Endodermal cell (in vitro differentiated cells): ENCODE measurements at places on chromosomes 12 and 14. TPM values are rescaled to one million over a fixed set of nuclear protein-coding genes. Genes with fewer than 3 reads are reported as not detected.

The PLCZ1 gene
- not detected in 3 replicates for total RNA-seq

The DBX2 gene
- not detected in 2 replicates for total RNA-seq

The RBM23 gene
- total RNA-seq, result 31.4 to 52.0 TPM (median 49.6 TPM) in 3 replicates

The MSI1 gene
- 104 and 105 TPM in 2 replicates for total RNA-seq

The KDM5A gene
- 59.9 to 76.7 TPM (median 66.6 TPM) in 3 replicates for total RNA-seq

The NELL2 gene
- total RNA-seq, result 6.9 and 10.1 TPM in 2 replicates

The TMEM121 gene
- 1.4 and 1.5 TPM in 2 replicates for total RNA-seq

The TGM1 gene
- total RNA-seq, result 1.6 to 2.3 TPM (median 1.7 TPM) in 3 replicates

GRCh38 chr12:47449797-47450196, 256.0 kb downstream of the RPAP3 start:
- DNase-seq, result no peak

- no peak for DNase-seq
These were observed 32.2 kb upstream of the NUDT14 start for GRCh38 chr14:105213361-105213760.

DNA sequence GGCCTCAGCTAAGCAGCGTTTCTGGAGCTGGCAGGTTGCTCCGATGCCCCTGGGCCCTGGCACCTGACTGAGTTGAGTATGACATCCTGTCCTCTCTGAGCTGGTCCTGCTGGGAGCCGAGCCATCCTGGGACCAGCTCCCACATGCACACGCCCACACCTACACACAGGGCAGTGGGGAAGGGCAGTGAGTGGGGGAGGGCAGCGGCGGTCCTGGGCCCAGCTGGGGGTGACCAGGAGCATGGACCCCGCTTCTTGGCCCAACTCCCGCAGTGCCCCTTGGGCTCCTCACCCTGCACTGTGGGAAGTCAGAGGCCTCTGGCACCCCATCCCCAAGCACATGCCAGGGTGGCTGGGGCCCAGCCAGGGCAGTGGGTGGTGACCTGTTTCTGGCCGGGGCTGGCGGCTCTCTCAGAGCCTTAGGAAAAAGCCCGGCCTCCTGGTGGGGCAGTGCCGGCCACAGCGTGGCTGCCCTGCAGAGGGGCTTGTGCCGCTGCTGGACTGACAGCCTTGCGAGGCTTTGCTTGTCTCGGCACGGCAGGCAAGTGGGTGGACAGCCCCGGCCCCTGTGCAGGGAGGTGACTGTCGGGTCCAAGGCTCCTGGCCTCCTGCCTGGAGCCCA, 5.9 kb upstream of the CRIP2 start:
- DNase-seq, result no peak

DNA sequence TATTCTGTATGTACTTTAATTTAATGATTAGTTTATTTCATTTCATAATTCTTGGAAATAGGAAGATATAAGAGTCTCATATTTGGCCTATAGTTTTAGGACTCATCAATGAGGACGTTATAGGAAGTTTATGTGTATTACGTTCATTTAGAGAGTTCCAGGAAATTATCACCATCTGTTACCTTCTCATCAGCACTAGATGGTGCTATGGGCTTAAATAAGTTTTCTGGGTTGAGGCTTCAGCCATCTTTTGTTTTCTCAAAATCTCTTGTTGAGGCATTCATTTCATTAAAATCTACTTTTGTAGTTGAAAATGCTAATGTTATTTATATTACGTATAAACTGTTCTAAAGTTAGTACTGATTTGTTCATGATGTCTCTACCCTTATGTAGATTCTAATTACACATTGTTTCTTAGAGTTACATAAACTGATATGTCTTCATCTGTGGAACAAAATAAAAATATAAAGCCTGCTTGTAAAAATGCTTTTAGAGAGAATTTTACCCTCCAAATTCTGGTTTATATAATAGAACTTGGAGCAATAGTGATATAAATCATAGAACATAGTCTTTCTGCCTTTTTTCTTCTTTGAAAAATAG, 89.2 kb downstream of the CFAP54 start:
- DNase-seq, result no peak

DNA sequence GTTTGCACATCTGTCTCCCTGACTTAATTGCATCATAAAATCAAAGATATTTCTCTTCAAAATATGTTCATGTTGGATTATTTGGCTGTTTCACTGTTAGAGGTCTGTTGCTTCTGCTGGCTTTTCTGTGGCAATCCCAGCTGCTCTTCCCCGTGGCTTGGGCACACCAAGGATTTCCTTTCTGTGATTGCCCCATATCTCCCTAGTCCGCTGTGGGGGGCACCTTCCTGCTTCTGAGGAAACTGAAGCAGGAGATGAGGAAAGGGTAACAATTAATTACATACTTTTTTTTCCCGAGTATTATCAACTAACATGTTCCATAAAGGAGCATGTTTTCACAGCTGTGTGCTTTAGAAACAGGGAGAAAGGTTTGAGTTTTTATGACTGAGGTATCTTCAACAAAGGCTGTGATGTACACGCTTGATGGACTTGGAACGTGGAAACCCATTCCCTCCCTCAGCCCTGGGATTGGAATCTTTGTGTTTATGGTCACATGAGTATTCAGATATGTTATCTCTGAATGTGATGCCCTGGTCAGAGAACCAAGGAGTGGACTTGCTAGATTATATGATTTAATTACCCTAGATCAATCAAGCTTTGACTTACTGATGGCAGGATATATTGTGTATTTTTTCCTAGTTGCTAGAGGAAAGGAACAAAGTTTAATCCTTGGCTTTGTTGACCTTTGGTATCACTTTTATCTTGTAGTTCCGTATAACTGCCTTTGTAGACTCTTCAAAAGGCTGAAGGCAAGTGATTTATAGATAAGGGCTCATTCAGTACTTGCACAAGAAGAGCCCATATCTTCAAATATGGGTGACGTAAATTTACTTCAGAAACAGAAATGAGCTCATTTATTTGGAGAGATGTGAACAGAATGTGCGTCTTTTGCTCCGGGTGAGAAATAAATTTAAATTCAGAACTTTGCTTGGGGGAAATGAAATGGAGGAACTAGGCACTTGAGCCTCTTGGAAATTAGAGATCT, 46.7 kb downstream of the BORCS5 start:
- no peak for DNase-seq

DNA sequence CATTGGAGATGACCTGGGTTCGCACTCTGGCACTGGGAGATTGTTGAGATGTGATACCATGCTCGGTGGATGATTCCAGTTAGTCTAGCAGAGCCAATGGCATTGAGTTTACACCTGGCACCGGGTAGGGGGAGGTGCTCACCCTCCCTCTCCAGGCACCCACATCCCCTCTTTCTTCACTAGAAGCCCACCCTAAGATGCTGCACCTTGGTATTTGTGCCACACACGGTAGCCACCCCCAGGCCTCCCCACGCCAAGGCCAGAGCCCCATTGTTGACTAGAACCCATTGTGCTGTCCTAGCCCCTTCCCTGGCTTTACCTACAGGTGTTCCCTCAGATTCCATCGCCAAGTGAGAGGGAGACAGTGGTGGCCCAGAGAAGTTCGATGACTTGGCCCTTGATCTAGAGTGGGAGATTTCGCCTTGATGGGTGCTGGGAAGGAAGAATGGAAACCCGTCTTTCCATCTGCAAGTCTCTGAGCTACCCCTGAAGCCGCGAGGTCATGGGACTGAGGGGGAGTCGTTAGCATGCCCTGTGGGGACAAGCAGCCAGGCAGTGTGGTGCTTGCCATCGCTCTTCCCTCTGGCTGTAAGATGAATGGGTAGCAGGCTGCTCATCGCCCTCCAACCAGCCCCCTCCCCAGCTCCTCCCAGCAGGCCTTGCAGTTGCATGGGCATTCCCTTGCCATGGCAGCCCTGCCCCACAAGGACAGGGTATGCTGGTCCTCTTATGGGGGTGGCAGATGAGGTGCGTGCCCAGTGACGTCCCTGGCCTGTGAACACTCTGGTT, 8.7 kb downstream of the CCND2 start:
- DNase-seq, result peak; percentile 50

GRCh38 chr14:24146453-24146977, at the start of gene PSME2:
PSME2 (minus strand) TSS chr14:24146610; CDS start chr14:24146581, 29 bp downstream.
- DNase-seq, result peak; percentile 99

GRCh38 chr14:94680862-94681288, 68.7 kb downstream of the SERPINA3 start:
- no peak for DNase-seq

DNA sequence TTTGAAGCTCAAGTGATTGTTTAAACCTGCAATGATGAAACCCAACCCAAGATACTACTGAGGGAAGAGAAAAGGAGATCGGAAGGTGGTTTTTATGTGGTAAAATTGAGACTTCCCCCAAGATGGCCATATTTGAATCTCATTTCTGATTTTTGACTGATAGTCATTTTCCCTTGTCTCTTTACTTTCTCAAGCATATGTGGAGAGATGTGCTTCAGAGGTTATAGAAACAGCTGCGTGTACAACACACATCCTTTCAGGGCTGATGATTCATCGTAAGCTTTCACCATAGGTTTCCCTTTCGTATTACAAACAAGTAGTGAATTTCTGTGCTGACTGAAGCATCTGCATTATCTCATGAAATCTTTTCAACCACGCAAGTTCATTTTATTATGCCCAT, 276.2 kb downstream of the EMP1 start:
- DNase-seq, result no peak

DNA sequence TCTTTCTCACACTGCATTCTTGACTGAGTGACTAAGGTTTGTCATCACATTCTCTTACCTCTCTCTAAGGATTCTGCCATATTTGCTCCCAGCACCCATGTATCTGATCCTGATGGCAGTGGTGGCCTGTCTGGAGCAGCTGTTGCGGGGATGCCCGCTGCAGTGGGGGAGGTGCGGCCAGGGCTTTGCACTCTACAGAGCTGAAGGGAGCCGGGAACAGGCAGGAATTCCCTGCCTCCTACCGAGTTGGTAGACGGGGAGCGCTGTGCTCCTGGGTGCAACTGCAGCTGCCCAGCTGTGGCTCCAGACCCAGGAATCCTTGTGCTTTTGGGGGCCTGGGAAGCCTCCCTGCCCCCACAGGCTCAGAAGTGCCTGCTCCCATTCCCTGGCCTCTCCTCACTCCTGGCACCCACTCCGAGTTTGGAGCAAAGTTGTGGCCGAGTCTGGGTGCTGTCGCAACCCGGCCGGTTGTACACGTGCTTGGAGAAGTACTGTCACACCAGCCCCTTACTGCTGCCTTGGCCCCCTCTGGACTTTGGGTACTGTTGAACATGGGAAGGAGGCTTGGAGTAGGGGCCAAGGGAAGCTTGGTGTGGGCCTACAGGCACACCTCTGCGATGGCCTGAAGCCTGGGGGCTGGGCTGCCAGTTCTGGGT, 106.9 kb upstream of the OR4E1 start:
- DNase-seq, result no peak

DNA sequence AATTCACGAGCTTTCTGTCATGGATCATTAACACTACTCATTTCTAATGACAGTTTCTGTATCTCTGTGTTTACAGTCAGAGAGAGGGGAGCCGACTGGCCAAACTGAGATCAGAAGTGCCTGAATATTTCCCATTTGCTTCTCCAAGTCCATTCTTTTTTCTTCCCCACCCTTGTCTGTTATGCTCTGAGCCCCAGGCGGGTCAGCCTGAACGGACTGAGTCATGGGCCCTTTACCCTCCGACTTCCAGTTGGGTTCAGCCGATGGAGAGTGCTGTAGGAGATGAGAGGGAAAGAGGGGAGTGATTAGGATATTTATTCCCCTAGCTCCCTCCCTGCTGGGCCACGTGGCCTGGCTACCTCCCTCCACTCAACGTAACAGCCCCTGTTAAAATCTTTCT, 104.7 kb downstream of the PAH start:
- DNase-seq, result peak; percentile 37

DNA sequence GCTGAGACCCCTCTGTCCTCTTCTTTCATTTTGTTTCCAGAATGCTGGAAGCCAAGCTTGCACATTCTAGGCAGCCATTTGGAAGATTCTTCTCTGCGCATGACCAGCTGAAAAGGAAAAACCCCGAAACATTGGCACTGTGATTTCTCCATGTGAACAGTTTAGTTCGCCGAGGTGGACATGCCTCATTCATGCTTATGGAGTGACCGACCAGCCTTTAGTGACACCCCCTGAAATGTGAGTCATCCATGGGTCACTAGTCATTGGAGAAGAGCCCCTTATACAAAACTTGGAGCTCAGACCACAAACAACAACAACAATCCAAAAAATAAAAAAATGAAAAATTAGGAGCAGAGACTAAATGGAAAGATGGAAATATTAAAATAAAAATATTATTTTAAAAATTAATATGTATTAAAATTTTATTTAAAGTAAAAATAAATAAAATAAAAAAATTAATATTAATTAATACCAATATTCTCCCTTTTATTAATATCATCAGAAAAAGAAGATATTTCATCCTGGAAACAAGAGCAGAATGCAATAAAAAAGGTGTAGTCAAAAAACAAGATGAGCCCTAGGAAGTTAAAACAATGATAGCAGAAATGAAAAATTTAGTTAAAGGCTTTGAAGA, 9.5 kb upstream of the KRT7 start:
- DNase-seq, result no peak

DNA sequence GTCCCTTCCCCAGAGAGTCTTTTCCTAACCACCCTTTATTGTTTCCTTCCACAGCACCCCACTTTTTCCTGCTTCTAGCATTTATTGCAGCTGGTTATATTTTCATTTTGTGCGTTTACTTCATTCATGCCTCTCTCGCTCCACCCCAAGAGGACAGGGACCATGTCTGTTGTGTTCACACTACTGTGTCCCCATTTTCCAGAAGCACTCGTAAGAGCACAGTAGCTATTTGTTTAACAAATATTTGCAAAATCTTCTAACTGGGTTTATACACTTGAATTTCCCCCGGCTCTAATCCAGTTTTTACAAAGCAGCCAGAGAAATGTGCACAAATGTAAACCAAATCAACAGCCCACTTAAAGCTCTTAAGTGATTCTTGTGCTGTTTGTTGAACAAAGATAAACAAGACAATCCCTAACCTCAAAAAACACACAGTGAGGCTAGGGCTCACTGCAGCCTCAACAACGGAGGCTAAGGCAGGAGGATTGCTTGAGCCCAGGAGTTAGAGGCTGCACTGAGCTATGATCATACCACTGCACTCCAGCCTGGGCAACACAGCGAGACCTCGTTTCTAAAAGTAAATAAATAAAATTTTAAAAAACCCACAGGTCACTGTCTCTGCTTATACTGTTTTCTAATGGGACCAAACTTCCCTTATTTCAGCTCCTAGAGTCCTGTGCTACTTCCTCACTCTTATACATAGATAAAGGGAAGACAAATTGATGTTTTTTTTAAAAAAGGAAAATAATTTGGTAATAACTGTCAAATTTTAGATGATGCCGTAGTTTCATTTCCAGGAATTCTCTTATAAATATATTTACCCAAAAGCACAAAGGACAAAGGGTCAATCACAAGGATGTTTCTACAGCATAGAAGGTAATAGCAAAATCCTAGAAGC, 6.6 kb upstream of the ABCD4 start:
- no peak for DNase-seq

GRCh38 chr12:44063671-44064070, 227.8 kb downstream of the TMEM117 start:
- DNase-seq, result no peak

DNA sequence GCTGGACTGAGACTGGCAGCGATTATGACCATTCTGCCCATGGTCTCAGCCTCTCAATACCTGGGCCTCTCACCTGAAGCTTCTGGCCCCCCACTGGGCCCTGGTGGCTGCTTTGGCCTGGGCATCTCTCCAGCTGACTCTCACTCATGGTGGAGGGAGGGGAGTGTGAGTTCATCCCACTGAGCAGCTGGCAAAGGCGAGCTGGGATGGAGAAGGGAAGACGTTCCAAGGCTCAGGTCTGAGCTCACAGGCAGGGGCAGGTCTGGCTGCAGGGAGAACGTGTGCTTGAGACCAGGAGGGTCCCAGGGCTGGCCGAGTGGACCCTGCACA, 103.5 kb downstream of the TMEM121 start:
- no peak for DNase-seq

GRCh38 chr12:1865284-1865866, 45.0 kb downstream of the LRTM2 start:
- peak; percentile 41 for DNase-seq
